ENCODE measurements at places on chromosomes 7 and 10.

DNA sequence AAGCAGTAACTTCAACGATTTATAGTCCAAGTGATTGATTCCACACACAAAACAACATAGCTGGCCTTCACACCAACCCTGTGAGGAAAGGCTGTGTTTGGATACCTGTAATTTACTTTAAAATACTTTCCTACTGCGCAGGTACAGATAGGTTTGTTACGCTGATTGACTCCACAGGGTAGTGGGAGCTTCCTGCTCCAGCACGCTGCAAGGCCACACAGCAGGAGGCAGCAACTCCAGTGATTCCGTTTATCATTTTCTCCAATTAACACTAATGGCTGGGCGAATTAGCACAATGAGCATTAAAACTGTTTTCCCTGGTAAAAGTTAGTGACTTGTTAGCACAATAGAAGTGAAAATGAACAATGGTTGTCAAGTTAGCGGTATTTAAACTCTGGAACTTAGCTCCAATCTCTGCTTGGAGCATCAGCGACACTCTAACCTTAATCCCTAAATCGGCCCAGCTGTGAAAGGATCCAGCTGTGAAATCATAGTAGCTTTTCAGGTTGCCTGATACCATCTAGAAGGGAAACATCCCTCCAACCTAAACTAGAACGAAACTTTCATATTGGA lies 959 bp downstream of the DCLRE1C start:
- no peak for DNase-seq

- no peak for DNase-seq
Measured at GRCh38 chr10:72417971-72418370, 63.3 kb upstream of the DNAJB12 start.

DNA sequence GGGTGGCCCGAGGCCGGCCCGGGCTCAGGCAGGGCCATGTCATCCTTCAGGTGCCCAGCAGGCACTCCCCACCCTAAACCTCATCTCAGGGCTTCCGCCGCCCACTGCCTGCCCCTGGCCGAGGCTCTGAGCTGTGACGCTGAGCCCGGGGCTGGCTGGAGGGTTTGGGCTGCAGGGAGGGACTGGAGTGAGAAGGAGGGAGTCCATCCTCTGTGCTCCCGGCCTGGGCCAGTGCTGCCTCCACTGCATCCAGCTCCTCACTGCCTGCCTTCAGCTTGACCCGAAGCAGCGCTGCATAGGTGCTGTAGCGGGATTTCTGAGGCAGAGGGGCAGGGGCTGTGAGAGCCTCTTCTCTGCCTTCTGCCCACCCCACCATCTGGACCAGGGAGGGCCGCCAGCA lies 7.6 kb downstream of the NFKB2 start:
- no peak for DNase-seq

GRCh38 chr10:75894761-75895160 lies 463.3 kb downstream of the LRMDA start:
- DNase-seq = no peak

- no peak for DNase-seq
Measured at GRCh38 chr7:28625432-28625831, 213.1 kb downstream of the CREB5 start.

GRCh38 chr7:44750424-44750823 lies 1.8 kb downstream of the ZMIZ2 start:
- no peak for DNase-seq

DNA sequence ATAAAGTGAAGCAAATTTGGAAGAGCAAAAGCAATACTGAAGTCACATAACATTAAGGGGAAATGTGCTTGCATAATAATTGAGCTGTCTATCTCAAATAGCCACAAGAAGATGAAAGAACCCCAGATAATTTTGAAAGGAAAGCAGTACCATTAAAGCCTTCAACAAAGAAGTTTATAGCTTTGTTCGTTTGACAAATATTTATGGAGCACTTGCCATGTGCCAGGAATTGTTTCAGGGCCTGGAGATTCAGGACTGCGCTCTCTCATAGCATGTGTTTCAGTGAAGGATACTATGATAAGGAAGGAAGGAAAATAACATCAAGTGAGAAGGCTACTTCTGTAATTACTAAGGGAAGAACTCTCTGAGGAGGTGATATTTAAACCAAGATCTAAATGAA lies 212.3 kb upstream of the CSTF2T start:
- no peak for DNase-seq

Data from activated CD8-positive, alpha-beta memory T cell treated with anti-CD3 and anti-CD28 coated beads for 1 hour (primary cell).